Large intestine (tissue), 12 donors: ENCODE measurements at places on chromosomes 3 and 15. TPM values are rescaled to one million over a fixed set of nuclear protein-coding genes. Genes with fewer than 3 reads are reported as not detected.

The AHSG gene
- polyA plus RNA-seq = 1.8 TPM

The ADPRH gene
- polyA plus RNA-seq = 3.4 TPM

The DUOXA2 gene
- not detected for polyA plus RNA-seq

The EDC3 gene
- polyA plus RNA-seq = 31.1 TPM

The GRM2 gene
- 0.18 TPM for polyA plus RNA-seq

The MEGF11 gene
- 0.66 TPM for polyA plus RNA-seq

The SAXO2 gene
- polyA plus RNA-seq = 2.8 TPM
